ENCODE measurements at places on chromosomes 1 and 21.

DNA sequence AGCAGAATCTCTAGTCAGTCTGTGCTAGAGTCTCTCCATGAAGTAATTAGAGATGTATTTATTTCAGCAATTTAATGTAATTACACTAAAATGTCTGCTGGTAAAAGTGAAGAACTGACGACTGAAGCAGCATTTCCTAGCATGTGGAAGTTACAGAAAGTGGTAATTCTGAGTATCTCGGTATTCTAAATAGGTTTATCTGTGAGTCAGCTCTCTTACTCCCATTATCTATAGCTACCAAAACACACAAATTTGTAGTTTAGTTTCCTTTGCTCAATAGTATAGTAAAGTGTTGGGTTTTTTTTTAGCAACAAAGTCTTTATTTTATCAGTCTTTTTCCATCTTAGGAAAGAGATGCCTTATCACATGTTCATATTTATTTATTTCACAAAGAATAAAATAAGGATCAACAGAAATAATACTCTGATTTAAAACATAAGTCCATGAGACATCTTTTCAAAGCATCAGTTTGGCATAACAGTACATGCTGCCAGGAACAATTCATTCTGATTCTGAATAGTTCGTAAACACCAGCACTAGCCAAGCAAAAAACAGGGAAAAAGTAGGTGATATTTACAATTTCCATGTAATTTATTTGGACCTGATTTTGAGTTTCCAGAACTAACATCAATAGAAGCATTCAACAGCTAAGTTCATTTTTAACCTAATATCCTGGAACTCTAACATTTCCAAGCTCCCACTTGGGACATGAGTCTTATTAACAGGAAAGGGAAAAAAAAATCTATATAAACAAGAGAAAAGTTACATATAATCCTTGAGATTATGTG lies 76.3 kb downstream of the KCNT2 start:
- DNase-seq = no peak

DNA sequence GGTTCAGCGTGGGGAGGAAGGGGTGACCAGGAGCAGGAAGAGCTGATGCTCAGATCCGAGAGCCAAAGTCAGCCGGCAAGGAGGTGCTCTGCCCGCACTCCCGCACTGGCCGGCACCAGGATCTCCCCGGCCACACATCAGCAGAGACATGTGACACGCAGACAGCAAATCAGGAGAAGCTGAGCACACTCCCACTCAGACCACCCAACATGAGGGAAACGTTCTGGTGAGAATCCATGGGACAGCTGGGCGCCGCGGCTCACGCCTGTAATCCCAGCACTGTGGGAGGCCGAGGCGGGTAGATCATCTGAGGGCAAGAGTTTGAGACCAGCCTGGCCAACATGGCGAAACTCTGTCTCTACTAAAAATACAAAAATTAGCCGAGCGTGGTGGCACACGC lies 18.6 kb upstream of the PTTG1IP start:
- DNase-seq = no peak

DNA sequence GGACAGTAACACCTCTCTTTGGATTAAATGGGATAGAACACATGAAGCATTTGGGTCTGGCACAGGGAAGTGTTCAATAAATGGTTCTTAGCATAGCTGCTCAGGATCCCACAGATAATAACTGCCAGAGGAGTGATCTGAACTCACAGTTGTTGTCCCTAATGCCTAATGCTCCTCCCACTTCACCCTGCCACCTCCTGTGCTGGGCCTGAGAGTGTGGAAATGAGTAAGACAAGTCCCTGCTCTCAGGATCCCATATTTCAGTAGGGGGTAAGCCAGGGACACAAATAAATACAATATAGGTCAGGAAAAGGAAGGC lies 19.9 kb upstream of the FOXO6 start:
- DNase-seq = no peak

GRCh38 chr1:27154991-27155781 lies at the start of gene SLC9A1:
Gene SLC9A1, minus strand, starts transcription at chr1:27155125. Its CDS starts 791 bp downstream, at chr1:27154334.
- DNase-seq = peak; percentile 90

DNA sequence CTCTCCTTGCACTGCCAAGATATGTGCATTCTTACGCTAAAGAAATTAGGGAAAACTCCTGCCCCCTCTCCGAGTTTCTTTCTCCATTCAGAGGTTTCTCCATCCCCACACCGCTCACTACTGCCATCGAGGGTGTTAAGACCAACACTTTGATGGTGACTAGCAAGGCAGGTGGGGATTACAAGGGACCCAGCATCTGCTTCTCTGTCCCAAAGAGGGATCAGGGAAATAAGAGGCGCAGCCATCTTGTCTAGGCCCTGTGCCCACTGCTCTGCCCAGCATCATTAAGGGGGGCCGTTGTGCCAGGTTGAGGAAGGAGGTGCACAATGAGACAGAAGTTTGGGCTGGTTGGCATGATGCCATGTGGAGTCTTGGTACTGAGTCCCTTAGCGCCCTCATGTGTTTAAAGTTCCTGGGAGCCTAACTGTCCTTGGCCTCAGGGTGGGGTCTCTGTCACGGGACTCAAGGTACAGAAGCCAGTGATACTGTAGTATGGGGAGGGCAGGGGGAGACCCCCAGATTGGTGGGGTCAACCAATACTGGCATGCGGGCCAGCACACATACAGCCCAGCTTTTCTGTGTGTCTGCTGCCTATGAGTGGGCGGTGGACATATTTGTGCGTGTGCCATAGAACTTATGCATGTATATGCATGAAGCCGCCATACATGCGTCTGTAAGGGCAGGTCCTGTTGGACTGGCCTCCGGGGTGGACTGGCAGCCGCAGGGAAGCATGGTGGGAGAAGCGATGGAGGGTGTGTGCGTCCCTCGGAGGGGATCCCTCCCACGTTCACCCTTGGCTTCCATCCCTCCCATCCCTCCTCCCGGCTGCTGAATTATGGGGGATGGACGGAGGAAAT lies 5.5 kb downstream of the EFNA3 start:
- no peak for DNase-seq

DNA sequence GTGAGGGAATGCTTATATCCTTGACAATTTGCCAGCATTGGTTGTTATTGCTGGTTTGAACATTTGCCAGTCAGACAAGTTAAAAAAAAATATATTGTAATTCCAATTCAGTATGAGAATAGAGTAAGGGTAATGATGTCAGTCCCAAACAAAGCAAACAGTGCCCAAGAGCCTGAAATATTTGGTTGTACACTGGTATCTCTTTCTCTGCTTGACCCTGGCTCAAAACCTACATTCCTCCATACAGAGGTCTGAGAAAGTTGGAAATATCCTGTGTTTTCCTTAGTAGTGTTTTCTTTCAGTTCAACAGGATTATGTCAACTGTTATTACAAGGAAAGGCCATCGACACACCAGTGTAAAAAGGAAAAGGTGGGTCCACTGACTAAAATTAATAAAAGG lies 145.6 kb downstream of the MRPL39 start:
- no peak for DNase-seq

DNA sequence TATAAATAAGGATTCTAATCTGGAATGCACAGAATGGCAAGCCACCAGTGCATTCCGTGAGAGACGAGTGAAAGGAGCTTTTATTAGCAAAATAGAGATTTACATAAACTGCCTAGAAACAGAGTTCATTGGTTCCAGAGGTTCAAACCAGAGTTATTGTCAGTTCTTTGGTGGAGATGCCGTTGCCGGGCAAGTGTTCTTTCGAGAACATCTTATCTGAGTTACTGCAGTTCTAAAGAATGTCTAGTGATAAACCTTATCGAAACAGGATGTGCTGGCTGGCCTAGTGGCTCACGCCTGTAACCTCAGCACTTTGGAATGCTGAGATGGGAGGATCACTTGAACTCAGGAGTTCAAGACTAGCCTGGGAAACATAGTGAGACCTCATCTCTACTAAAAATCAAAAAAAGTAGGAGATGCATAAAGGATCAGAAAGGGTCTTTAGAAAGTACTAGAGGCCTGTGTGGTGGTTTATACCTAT lies 19.9 kb upstream of the EVI5 start:
- DNase-seq = peak; percentile 24

- no peak for DNase-seq
These were observed 888 bp upstream of the SNRPE start for GRCh38 chr1:203860396-203861025.

DNA sequence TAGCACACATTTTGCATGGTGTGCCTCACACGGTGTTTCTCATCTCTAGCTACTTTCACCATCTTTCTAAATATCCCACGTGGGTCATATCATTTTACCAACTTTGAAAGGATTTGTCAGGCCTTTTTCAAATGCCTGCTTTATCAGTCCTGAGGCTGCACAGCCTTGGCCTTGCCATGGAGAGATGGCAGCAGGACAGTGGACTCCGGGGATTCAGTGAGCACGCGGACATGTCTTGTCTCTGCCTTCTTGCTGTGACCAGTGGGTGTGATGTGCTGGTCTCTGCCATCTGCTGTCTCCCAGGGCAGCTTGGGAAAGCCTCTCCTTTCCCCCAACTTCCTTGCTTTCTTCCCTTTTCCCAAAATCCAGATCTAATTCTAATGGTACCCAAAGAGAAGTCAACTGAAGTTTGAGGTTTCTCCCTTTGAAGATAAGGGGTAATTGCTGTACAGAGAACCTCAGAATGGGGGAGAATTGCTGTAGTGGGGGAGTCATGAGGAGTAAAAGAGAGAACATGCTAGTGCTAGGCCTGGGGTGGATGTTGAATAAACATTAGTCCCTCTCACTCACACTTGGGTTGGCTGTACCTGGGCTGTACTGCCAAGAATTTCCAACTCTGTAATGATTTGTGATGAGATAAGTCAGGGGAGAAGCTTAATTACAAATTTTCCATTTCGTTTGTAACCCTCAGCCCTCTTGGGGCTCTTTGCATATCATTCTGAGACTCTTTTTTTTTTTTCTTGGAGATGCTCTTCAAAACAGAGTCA lies 99.5 kb downstream of the GALNT2 start:
- no peak for DNase-seq

DNA sequence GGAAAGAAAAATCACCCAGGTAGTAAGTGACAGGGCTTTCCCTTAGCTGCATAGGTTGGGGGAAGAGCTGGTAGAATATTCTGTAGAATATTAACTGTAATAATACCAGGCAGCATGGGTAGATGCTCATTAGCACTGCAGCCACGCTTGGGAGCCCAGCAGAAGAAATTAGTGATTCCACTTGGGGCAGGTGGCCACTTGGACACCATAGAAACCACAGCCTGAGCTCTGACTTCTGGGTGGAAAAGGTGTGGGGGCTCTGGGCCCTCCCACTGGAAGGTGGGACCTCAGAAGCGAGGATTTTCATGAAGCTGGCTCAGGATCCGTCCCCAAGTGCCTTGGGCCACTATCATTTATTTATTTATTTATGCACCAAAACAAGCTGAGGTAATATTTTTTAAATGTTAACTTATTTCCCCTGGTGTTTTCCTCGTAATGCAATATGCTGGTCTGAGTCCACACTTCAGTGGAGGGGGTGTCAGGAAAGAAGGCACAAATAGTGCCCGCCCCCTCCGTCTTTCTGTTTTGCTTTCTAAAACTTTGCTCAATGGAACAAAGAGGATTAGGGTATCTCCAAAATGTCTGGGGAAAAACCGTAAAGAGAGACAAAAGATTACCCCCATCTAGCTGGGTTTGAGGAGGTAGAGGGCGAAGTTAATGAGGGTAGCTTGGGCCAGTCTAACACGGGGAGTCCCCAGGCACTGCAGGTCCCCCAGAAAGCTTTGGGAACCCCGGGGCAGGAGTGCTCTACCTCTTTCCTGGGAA lies 75.2 kb upstream of the GADD45A start:
- no peak for DNase-seq

GRCh38 chr1:67766141-67766978 lies 66.9 kb downstream of the GNG12 start:
- peak; percentile 7 for DNase-seq

All from C1 segment of cervical spinal cord (tissue), 14 donors.